Stimulated activated CD4-positive, alpha-beta T cell treated with anti-CD3 and anti-CD28 coated beads, TNF-alpha, amount 100 ng/mL, for 4 hours (primary cell): ENCODE measurements at places on chromosomes 1 and 21.

- no peak for DNase-seq
Observed at GRCh38 chr1:228207851-228208821, at the start of gene OBSCN. Gene OBSCN, plus strand, starts transcription at chr1:228208044. Its CDS starts 3,740 bp downstream, at chr1:228211784.

GRCh38 chr1:12556957-12557935, 60.8 kb downstream of the DHRS3 start:
- DNase-seq: no peak

GRCh38 chr1:240672132-240672811, 60.3 kb upstream of the GREM2 start:
- DNase-seq: no peak

DNA sequence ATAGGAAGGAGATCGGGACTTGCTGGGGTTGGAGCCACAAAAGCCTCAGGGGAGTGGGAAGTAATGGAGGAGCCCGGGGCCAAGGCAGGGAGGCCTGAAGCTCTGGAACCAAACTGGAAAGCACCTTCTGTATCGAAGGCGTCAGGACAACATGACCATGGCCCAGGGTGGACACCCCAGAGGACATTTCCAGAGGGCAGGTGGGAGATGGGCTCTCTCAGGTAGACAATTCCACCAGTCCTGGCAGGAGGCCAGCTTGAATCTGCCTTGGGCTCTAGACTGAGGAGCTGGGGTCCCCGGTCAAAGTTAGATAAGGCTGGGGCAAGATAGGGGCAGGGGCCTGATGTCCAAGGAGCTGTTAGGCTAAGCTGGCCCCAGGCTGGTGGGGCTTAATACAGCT, 104.9 kb upstream of the EDN2 start:
- no peak for DNase-seq

DNA sequence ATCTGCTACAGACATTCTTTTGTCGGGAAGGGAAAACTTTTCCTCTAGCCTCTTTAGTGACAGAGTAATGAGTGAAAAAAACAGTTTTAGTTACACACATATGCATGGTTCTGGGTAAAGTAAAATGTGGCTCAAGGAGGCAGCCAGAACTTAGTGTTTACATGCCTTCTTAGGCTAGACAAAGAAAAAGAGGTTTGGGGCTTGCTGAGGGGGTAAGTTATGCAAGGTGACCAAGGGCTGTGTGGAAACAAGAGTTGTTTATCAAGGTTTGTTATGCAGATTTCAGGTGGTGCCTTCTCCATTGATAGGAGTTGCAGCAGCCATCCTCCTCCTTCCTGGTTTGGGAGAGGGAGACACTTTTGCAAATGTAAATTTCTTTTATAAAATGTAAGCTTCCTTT, 66.5 kb upstream of the RAB3GAP2 start:
- DNase-seq: no peak

DNA sequence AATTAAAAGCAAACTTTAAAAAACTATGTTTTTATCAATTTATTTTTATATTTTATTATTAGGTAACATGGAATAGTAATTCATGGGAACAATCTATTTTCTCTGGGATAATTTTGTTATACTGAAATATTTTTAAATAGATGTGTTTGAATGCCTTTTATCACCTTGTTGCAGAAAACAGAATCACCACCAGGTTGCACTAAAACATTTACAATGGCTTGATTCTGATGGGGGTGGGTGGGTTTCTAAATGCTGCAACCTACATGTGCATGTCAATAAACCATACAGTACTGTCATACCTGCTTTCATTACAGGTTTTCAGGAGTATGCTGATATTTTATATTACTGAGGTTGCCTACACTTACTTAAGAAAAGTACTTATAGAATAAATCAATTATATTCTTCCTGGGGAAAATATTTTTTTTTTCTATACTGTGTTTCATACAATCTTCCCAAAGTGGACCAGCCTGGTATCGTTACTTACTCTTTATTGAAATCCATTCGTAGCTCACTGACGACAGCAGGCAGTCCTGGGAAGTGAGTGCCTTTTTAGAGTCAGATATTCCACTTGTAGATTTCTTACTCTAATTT, 132.8 kb downstream of the PTPRC start:
- no peak for DNase-seq

- no peak for DNase-seq
Observed at GRCh38 chr1:203063287-203063686, 22.5 kb downstream of the MYOG start.

- no peak for DNase-seq
Observed at GRCh38 chr21:43778469-43779335, 2.6 kb upstream of the CSTB start.

DNA sequence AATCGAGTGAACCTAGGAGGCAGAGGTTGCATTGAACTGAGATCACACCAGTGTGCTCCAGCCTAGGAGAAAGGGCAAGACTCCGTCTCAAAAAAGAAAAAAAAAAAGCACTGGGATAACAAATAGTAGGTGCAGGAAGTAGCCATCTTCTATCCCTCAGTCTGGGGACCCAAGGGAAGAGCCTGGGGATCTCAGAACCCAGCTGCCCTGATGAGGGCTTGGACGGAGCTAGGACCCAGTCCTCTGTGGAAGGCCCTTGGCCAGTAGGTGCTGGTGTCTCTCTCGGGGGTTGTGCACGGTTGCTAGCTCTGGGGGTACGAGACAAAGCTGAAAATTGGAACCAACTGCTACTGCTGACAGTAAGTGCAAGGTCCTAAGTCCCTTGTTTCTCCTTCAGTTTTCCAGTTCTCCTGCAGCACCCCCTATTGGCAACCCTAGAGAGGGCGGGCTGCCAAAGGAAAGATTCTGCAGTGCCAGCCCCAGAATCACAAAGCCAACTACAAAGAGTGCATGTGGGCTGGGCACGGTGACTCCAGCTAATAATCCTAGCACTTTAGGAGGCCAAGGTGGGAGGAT, 57.6 kb upstream of the KIF1B start:
- no peak for DNase-seq

DNA sequence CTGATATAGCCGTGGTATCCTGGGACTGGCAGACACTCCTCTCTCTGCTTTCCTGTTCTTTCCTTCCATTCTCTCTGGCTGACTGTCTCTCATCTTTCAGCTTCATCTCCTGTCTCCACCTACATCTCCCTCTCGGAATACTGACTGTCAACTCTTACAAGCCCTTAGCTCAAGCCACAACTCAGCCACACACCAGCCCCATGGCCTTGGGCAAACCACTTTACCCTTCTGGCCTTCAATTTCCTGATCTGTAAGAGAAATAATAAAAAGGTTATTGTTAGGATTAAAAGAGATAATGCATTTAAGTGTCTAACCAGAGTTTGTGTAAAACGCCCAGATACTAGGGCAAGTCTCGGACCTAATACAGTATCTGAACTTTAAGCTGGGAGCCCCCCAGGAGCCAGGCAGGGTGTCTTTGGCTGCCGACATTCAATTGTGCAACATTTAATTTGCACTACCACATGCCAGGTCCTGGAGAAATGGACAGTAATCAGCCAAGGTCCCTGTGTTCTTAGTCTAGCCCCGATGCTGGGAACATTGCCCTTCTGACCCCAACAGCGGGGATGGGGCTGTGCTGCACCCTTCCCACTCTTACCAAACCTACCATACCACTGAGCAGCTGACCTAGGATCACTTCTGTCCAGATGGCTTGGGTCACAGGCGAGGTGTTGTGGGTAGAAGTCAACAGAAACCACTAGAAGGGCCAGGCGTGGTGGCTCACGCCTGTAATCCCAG, 5.1 kb downstream of the ECHDC2 start:
- DNase-seq: no peak

DNA sequence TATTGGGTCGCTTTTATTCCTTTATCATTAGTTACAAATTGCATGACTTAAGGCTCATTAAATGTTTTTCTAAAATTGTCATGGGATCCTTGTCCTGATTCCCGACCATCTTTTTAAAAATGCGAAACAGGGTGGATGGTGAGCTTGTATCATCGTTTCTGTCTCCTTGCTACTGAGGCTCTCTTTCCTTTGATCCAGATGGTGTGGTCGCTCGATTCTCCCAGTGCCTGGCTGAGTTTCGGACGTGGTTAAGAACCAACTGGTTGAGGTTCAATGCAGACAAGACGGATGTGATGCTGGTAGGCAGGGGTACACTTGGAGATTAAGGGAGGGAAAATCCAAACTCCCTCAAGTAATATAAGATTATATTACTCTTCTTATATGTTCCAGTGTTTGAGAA, 1.2 kb downstream of the MIER1 start:
- no peak for DNase-seq

DNA sequence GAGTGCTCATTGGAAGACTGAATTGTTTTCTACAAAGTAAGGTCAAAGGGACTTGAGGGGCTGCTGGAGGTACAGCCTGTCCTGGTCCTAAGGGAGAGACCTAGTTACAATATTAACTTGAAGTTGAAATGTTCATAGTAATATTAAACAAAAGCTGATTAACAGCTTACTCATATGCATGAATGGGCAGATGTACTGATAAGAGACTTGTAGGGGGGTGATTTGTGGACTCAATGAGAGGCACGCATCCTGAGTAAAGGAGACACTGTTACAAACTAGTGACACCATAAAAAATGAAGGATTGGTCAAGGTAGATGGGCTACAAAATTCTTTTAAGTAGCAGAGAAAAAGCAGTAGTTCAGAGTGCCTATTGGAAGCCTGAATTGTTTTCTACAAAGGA, 2.7 kb downstream of the HSD11B1 start:
- DNase-seq: no peak

- DNase-seq: no peak
Observed at GRCh38 chr1:30034105-30034626, 689.2 kb downstream of the MATN1 start.

DNA sequence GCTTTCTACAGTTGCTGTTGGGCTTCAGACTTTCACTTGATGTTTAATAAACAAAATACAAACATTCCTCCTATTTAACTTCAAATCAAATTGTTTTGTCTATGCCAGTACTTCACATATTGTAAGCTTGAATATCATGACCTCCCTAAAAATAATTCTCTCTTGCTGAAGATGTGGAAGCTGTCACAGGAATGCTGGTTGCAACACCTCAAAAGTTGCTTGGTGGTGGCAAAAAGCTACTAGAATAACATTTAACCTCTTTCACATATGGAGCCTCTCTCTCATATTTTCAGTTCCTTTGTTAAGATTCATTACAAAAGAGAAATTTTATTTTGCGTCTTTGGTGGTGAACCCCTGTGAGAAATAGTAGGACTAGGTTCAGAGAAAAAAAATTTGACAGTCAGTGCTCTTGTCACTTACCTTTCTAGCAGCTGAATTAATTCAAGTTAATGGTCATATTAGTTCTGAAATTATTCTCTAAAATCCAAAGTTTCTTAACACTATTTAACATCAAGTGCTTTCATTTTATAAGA, 25.5 kb upstream of the F13B start:
- DNase-seq: no peak

DNA sequence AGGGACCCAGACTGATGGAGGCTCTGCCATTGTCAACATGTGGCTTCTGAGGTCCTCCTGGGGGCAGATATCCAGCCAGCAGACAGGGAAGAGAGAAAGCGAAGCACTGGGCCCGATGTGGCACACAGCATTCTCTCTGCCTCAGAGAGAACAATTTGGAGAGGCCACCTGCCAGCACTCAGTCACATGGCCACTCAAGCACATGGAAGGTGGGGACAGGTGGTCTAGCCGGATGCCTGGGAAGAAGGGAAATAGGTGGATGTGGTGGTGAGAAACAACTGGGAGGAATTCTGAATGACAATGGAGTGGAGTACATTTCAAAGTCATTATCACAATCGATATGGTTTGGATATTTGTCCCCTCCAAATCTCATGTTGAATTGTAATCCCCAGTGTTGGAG, 109.0 kb downstream of the UBE2U start:
- DNase-seq: no peak

DNA sequence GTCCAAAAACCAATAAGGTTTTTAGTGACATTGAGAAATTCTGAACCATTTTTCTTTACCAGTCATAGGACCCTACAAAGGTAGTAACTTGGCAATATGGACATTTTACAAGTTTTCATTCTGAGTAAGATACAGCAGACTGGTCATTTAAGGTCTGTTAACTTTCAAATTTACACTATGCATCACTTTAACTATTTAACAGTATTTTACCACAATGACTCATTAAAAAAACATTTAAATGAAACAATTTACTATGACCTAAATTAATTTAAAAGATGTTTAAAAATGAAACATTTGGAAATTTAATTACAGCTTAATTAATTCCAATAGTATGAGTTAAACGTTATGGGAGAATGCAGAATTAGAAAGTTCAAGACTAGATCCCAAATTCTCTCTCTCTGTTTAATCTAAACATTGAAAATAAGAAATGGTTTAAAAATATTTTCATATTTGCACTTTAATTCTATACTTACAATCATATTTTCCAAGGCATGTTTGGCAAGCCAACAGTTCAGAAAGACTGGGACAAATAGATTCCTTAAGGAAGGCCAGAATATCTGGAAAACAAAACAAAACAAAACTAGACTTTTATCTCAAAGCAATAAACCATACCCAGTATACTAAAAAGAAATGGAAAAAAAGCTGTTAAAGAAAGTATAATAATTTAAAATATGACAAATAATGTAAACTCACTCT, 140.9 kb downstream of the KCNT2 start:
- no peak for DNase-seq

- DNase-seq: no peak
Observed at GRCh38 chr1:97976801-97977200, 56.0 kb upstream of the DPYD start.

DNA sequence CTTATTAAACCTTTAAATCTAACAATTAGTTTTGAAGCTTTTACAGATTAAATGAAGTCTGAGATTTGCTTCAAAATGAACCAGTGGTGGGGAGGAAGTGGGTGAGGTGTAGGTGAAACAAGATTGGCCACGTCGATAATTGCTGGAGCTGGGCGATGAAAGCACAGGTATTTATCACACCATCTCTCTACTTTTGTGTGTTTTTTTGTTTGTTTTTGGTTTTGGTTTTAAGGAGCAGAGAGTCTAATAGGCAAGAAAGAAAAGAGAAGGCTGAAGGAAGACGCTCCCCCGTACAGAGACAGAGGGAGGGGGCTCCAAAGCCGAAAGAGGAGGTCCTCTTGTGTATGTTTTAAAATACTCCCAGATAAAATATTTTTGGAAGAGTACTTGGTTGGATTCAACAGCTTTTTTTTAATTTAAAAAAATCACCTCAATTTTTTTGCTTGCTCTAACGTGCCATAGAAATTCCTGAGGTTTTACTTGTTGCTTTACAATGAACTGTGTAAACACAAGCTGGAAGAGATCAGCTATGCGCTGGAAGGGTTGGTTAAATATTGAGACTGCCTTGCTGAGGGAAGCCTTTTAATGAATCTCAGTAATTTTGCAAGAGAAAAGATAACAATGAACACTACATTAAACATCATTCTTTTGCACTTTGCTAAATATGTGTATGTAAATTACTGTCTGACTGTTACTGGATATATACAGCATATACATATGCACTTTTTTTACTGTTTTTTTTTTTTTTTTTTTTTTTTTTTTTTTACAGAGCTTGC, 6.7 kb upstream of the LGALS8 start:
- no peak for DNase-seq

GRCh38 chr1:200191993-200192392, 164.5 kb downstream of the NR5A2 start:
- no peak for DNase-seq
